ENCODE measurements at places on chromosomes 4 and X.
A peak's percentile ranks its signal among the peaks of the same experiment; 100 is the strongest.

DNA sequence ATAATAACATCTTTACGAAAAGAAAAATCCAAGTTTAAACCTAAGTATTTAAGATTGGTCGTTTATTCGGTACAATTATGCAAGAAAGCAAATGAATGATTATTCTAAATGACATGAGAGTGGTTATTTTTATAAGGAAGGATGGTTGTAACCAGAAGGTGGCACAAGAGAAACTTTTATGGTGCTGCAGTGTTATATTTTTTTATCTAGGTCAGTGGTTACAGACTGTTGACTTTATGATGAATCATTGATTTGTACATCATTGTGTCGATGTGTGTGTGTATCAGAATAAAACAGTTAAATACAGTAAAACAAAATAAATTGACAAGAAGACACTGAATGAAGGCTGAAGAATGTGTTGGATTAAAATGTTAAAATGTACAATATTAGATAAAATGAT lies 9.8 kb downstream of the DCAF8L2 start:
- DNase-seq: no peak

GRCh38 chrX:134880866-134881265 lies 109.9 kb upstream of the SMIM10 start:
- no peak for DNase-seq

DNA sequence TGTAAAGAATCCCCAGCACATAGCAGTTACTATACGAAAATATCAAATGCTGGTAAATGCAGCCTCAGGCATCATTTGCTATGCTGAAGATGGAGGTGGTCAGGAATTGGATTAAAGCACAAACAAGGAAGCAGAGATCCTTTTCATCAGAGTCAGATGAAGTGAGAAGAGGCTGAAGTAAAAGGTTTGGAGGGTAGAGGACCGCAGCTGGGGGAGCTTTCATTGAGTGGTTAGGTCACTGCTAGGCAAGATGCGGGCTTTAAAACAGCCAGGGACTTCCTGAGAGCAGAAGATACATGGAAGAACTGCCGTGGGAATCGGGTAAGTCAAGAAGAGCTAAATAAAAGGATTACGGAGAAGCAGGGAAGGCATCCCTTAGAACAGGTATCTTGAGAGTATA lies 351.4 kb downstream of the UNC5C start:
- DNase-seq: no peak

DNA sequence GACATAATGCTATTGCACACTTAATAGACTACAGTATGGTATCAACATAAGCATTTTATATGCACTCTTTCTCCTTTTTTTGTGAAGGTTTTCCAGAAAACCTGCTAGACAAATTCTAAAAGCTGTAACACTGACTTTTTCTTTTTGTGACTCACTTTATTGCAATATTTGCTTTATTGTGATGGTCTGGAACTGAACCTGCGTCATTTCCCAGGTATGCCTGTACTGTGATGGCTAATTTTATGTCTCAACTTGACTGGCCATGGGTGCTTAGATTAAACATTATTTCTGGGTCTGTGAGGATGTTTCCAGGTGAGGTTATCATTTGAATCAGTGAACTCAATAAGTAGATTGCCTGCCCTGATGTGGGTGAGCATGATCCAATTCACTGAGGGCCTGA lies 35.5 kb upstream of the LAMP2 start:
- no peak for DNase-seq

- no peak for DNase-seq
Measured at GRCh38 chr4:8593264-8594096, 915 bp downstream of the CPZ start.

GRCh38 chr4:147090486-147090885 lies 144.8 kb upstream of the TTC29 start:
- no peak for DNase-seq

DNA sequence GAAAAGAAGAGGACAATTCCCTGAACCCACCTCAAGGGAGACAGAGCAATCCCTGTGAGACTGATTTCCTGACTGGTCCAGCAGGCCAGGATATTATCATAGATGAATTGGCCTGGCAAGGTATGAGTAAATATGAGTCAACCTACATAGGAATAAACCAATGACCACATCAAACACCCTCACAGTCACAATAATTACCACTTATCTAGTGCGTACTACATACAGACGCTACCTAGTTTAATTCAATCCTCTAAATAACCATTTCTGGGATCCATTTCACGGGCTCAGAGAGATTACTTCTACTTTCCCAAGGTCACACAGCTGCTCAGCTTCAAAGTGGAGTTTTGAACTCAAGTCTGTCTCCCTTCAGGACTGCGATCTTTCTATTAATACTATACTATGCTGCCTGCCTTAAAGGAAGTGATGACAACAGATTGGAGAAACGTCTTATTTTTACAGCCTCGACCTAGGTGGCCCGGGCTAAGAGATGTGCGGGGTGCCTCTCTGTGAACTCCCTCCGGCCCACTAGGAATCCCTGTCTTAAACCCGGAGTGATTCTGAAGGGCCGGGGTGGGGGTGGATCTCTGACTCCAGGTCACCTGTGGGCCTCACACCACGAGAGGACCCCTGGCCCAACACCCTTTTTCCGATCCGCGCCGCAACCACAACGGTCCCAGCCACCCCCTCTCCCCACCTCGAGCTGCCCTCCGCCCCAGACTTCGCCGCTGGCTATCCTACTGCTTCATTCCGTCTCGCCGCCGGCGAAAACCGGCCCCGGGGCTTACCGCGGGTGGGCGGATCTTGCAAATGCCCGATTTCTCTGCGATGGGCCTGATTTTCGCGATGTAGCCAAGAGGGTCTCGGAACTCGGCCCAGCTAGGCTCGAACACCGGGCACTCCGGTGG lies 800 bp downstream of the KDM5C start:
- no peak for DNase-seq

GRCh38 chrX:12819222-12819621 lies 28.0 kb downstream of the PRPS2 start:
- no peak for DNase-seq

DNA sequence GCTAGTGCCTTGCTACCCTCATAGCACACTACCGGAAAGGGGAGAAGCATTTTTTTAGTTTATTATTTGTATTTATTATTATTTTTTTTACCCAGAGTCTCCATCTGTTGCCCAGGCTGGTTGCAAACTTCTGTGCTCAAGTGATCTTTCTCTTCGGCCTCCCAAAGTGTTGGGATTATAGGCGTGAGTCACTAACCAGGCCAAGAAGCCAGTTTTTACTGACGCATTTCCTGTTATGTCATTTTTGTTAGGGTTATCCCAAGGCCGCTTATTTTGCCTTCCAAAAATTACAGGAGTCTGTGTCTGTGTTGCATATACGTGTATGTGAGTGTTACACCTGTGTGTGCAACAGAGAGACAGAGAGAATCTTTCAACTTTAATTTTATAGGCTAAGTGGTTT lies 404.5 kb downstream of the GBA3 start:
- no peak for DNase-seq

DNA sequence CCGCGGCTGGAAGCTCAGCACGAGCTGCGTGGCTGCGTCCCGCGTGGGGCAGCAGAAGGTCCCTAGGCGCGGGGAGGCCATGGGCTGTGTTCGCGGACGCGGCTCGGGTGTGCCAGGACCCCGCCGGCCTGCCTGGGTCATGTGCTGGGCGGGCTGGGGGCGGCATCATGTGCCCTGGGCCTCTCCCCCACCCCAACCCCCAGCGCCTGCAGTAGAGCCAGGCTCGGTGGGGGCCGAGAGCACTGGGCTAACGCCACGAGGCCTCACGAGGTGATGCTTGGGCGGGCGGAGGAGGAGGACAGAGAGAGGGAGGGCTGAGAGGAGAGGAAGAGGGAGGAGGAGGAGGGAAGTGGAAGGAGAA lies at the start of gene GPR143:
Gene GPR143 (minus strand): TSS at position 111 of the 361 bp plus-strand sequence. CDS start 30 bp downstream, at position 81.
- no peak for DNase-seq

DNA sequence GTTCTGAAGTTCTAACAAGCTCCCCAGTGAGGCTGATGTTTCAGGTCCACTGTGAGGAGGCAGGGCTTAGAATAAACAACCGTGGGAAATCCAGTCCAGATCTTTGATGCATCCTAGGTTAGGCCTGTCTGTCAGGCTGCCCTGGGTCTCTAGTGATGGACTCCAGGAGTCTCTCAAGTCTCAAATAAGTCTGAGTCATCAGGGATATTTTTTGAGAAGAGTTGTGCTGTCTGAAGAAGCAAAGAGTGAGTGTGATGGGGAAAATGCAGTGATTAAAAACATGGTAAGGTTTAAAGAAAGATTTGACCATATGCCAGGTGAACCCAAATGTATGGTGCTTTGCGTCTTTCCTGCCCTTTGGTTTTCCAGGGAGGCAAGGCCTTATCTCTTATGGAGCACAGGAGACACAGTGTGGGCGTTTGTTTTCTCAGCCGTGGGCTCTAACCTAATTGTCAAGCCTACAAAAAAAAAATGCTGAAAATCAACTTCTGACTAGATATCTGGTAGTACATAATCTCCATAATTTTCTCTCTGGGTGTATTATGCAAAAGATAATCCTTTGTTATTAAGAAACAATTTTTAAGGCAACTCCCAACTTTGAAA lies 100.7 kb downstream of the PTTG2 start:
- no peak for DNase-seq

DNA sequence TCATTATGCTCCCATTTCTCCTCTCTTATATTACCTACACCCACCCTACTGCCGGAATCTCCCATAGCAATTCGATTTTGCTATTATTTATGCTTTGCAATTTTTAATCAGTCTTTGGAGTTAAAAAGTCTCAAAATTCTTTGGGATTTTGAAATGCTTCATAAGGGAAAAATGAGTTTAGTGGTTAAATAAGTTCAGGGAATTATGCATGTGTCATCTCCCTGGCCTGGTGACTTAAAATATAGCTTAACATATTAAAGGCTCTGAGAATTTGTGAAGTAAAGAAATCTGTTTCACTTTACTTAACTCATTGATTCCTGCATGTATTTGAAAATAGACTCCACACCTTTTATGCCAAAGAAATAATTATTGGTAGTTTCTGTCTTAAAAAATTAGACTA lies 185.1 kb upstream of the DIPK2B start:
- no peak for DNase-seq

DNA sequence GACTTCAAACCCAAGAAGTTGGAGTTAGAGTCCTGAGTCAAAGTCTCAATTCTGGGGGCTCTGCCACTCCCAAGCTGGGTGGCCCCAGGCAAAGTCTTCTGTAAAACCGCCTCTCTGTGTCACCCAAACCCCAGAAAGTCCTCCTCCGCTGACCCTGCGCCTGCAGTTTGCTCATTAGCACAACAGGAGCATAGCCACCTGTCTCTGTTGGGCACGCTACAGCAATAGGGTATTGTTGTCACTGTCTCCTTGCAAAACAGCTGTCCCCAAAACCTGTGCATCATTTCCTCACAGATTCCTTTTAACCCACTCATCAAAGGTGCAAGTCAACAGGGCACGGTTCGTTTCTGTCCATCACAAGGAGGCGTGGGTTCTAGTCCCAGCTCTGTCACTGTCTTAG lies 8.0 kb upstream of the DGAT2L6 start:
- no peak for DNase-seq

- no peak for DNase-seq
Measured at GRCh38 chrX:13212191-13212651, 107.6 kb downstream of the ATXN3L start.

DNA sequence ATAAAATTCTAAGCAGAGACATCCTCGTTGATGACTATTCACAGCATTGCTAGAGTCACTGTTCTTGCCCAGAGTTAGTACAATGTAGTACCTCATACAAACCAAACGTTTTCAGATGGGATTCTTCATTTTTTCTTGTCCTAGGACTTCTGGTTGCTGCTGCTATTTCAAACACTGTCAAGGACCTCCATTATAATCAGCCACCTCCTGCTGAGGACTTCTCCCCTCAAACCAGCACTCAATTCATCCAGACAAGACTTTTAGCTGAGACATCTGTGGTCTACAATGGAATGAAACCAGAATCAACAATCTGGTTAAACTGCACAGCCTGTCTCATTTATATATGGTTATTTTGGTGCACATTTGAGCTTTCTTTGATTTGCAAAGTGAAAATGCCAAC lies 1008.8 kb downstream of the STPG2 start:
- no peak for DNase-seq

DNA sequence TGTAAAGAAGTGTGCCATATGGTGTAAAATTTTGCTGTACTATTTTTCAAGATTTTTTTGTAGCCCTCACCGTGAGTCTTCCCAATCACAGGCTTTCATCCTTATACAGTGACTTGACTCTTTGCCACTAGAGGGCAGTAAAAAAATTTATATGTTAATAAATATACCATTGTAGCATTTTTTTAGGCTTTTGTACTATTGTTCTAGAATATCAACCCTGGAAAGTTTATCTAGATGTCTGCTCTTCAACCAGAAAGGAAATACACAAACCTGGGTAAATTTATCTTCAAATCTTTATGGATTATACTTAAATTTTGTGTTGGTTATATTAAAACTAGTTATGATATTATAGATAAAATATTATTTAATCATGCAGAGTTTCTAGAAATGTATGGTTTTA lies 235.3 kb downstream of the TENM3 start:
- DNase-seq: peak; percentile 23

GRCh38 chrX:3244203-3244743 lies 102.2 kb downstream of the MXRA5 start:
- DNase-seq: no peak

- no peak for DNase-seq
Measured at GRCh38 chrX:40912166-40912565, 173.1 kb upstream of the USP9X start.

GRCh38 chrX:24398766-24399165 lies 38.3 kb downstream of the SUPT20HL1 start:
- no peak for DNase-seq
